ENCODE measurements at places on chromosomes 7 and 10.

- DNase-seq, result no peak
Measured at GRCh38 chr7:27123007-27123476, 7.5 kb downstream of the HOXA4 start.

DNA sequence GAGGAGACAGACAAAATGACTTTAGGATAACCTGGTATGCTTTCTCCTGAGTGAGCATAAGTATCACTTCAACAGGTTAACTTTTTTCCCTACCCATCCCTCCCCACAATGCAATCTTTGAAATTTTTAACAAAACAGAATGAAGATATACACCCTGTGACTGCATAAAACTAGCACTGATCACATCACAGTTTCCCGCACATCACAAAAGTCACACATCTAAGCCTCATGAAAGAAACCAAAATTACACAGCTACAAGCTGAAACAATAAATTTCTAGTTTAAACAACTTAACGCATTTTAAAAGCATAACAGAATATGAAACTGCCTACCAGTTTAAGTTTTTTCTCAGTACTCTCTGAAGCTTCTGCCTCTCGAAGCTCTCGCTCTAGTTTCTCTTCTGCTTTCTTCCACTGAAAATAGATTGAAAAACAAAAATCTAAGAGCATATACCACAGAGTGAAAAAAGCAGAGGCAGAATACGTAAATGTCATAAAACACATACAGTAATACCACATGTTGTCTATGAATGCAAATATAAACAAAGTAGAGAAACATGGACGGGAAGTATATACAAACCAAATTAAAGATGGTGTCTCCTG lies 18.1 kb downstream of the NOC3L start:
- no peak for DNase-seq

GRCh38 chr7:20408467-20408826 lies 77.7 kb downstream of the ITGB8 start:
- no peak for DNase-seq

DNA sequence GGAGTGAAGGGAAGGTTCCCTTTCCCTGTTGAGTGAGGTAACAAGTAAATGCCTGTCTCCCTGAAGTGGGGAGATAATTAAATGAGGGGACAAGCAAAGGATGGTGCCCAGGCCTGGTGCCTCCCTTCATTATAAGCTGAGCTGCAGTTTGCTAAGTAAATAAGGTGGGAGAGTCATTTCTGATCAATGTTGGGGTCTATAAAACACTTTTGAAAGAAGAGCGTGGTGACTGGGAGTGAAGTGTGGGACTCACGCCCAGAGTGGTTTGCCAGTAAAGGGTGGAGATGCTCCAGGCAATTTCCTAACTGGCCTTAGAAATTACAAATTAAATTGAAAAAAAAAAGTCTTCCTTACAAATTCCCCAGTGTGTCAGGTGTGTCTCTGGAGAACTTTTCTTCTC lies 9.6 kb upstream of the GPR15LG start:
- DNase-seq, result no peak

GRCh38 chr10:108000365-108000764 lies 835.9 kb upstream of the SORCS1 start:
- no peak for DNase-seq
